ENCODE measurements at places on chromosomes 7 and 10.

GRCh38 chr10:97038688-97039087, 147.1 kb downstream of the SLIT1 start:
- DNase-seq, result no peak

GRCh38 chr7:109235316-109235715, 665.6 kb downstream of the DNAJB9 start:
- DNase-seq, result no peak

DNA sequence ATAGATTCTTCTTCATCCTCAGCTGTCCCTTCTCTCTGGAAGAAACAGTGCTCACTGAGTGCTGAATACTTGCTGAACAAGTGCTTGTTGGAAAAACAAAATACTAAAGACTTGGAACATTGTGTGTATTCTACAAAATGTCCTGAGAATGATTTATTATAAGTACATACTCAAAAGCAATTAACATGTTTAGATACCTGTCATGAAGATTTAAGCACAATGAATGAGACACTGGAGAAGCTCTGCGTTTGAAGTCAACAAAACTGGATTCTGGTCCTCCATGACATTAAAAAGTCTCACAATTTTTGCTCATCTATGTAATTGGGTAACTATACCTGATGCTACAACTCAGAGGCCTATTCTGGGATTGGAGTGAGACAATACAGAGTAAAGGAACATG, 34.8 kb upstream of the LAMB1 start:
- DNase-seq, result no peak

DNA sequence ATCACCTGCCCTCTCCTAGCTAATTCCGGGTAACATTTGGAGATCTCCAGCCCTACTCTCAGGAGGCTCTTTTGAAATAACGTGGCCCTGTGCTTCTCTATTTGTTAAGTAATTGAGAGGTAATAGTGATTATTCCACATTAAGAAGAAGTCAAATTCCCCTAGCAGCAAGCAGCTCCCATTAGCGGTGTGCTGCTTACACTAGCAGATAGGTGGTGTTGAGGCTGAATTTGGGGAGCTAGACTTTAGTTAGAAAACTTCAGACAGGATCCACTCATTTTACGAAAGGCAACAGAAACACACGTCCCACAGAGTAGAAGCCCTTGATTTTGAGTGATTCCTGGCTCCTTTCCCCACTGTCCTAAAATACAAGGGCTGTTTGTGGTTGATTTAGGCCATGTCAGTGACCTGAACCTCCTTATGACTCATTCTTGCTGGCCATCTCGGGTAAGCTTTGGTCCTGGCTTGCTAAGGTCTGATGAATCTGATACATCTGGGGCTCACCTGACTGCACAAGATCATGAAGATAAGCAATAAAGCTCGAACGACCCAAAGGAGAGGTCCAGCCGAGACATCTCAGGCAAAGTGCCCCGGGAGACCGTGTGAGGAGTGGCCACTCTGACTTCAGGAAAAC, 77.2 kb downstream of the FAM204A start:
- no peak for DNase-seq

- DNase-seq, result no peak
Measured at GRCh38 chr7:129948338-129948737, 4.4 kb downstream of the UBE2H start.

DNA sequence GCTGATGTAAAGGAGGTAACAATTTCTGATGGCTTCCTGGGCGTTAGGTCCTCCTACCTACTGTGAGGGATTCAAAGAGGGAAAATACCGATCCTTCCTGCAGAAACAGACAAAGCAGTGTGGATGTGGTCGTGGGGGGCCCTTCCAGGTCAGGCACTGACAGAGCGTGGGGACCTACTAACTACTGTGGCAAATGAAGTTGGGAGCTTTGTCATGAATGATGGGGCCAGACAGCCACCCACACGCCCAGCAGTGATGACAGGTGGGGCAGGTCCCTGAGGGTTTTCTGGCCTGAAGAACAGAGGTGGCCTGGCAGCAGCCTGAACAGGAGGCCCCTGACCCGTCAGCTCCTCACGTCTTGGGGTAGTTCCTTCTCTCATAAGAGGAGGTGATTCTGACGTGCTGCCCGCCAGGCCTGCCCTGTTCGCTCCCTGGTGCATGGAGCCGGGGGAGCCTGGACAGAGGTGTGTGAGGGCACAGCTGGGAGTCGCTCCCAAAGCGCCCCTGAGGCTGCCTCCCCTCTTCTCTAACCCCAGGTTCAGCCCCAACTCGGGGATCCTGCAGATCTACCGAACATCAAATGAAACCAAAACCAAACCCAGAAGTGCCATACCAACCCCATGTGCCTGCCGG, 4.2 kb downstream of the ATP6V0E2 start:
- DNase-seq, result no peak

DNA sequence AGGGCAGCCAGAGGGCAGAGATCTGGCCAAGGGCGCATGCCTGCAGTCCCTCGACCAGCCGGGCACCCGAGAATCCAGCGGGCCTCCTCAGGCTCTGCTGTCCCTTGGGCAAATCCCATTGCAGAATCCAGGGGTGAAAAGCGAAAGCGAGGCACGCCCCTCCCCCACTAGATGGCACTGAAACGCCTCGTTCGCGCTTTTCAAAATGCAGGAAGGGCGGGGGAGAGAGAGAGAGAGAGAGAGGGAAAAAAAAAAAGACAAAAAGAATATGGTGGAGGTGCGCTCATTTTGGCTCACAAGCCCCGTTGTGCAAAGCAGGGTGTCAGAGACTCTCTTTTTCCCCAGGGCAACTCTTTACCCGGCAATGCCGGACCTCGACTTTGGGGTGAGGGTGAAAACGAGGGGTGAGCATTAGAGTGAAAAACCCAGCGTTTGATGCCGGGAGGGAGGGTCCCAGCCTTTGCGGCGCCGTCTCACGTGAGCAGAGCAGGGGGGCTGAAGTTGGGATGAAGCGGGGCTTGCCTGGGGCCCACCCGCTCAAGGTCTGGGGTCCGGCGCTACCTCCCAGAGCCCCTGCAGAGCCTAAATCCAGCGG, 2.5 kb upstream of the TMEM178B start:
- no peak for DNase-seq

GRCh38 chr7:81776161-81776560, 6.3 kb upstream of the HGF start:
- DNase-seq, result peak; percentile 38

DNA sequence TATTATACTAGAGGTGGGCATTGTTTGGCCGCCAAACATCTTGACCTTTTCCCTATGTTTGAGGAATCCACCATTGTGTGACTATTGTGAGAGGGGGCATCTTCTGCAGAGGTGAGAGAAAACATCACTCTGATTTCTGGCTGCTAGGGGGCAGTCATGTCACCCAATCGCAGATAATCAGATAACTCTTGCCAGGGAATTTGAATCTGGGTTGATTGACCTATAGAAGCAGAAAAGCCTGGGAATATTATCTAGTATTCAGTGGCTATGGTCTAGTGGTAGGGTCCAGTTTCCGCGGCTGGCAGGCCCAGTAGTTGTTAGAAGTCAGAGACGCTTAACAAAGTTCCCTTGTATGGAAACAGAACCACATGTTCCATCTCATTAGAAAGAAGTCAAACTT, 808.5 kb downstream of the PHTF2 start:
- DNase-seq, result no peak

DNA sequence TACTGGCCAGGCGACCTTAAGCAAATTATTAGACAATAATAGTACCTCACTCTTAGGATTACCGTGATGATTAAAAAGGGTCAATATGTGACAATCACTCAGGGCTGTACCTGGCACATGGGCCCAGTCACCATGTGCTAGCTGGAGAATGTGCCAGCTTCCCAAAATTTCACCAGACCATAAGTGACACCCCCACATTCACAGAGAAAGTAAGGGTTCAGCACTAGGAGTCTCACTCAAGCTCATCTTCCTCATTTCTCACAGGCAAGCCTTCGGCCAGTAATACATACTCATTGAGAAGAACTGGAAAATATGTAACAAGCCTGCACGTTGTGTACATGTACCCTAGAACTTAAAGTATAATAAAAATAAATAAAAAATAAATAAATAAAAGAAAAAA, 22.4 kb upstream of the C10orf71 start:
- no peak for DNase-seq

DNA sequence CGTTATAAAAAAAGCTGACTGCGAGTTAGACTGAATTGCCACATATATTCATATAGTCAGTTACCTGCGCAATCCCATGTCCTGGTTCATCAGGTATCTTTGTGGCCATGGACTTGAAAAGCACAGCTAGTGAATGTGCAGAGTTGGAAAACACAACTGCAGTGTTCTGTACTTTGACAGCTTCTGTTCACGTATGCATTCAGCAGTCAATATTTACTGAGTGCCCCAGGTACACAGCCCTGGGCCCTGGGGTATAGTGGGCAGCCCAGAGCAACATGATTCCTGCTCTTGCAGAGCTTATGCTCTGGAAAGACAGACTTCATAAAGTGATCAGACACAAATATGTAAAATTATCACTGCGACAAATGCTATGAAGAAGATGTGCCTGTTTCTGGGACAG, 313.9 kb downstream of the PHTF2 start:
- DNase-seq, result no peak

DNA sequence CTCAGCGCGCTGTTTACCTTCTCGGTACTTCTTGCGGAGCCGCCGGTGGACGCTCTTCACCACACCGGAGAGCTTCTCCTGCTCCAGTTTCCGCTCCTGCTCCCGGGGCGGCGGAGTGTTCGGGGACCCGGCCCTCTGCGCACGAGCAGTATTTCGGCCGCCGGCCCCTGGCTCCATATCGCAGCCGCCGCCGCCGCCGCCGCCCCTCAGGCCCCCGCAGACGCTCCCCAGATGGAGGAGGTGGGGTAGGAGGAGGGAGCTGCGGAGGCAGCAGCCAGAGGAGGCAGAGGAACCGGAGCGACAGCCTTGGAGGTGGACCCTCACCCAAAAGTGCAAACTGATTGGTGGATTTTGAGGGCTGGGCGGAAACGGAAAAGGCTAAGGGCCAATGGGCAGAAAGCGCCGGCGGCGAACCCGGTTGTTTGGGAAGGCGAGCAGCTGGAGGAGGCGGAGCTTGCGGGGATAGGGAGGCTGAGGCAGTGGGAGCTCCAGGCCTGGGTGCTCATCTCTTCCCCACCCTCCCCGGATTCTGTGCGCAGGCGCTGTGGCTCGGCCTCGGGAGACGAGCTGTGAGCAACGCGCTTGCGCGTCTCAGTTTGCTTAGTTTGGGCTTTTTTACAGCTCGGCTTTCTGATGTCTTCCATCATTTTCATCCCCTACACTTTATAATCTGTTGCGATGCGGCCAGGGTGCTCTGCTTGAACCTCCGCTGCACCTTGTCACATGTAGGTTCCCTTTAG, 146.9 kb downstream of the GPR85 start:
- peak; percentile 99 for DNase-seq

DNA sequence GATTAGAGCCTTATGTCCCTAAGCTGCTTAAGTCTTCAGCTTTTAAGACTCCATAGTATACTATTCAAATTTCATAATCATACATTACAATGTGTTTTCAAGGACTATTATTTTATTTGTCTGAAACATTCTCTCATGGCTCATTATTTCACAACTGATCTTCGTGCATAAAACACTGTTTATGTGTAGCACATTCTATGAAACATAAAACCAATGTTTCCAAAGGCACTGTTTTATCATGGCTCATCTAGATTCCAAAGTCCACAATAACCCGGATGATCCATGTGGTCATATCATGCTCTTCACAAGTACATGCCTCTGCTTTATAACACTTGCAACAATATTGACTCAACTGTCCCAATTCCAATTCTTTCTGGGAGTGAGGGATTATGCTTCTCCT, 806.1 kb downstream of the TNS3 start:
- DNase-seq, result peak; percentile 63

DNA sequence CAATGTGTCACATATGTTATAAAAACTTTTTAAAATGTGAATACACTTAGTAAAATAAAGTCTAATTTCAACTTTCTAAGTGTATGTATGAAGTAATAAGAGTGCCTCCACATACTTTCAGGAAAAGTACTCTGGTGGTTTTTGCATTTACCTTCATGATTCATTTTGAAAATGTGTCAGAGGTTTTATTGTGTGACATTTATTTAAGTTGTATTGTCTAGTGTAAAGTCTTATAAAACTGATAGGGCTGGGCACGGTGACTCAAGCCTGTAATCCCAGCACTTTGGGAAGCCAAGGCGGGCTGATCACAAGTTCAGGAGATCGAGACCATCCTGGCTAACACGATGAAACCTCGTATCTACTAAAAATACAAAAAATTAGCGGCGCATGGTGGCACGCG, 226.5 kb downstream of the ITGB1 start:
- DNase-seq, result no peak

DNA sequence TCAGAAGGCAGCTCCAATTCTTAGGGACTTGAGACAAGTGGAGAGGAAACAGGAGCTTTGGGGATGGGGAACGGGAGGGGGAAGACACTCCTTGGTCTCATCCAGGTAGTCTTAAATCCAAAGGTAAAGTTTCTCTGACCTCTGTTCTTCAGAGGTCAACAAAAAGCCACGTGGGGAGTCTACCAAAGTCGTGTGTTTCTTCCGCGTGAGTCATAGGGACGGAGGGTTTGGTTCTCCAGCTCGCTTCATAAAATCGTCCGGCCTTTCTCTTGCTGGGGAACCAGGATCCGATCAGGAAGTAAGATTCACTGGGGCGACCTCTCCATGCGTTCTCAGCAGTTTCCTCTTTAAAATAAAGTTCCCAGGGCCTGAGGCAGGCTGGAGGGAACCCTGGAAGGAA, 275.7 kb downstream of the TCERG1L start:
- DNase-seq, result no peak

GRCh38 chr7:42100156-42100508, 136.9 kb downstream of the GLI3 start:
- DNase-seq, result peak; percentile 37

DNA sequence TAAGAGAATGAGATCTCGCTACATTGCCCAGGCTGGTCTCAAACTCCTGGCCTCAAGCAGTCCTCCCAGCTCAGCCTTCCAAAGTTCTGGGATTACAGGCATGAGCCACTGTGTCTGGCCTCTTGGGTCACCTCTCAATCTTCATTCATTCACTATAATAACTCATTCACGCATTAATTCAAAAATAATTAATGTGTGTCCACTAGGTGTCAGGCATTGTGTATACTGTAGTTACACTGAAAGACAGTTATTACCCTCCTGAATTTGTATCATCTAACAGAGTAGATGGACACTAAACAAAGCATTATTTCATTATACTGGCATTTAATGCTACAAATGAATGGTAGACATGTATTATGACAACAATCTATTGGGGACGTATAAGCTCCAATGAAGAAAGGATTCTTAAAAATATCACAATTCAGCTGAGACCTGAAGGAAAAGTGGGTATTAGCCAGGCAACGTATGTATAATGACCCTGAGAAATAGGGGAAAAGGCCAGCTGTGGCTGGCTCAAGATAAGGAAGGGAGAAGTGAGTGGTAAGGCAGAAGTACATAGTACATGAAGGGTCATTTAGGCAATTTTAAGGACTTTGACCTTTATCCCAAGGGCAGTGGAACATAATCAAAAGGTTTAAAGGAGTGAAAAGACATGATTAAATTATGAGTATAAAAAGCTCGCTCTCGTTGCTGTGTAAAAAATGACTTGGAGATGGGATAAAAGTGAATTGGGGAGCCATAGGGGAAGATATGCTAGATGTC, 150.7 kb downstream of the BTAF1 start:
- no peak for DNase-seq

DNA sequence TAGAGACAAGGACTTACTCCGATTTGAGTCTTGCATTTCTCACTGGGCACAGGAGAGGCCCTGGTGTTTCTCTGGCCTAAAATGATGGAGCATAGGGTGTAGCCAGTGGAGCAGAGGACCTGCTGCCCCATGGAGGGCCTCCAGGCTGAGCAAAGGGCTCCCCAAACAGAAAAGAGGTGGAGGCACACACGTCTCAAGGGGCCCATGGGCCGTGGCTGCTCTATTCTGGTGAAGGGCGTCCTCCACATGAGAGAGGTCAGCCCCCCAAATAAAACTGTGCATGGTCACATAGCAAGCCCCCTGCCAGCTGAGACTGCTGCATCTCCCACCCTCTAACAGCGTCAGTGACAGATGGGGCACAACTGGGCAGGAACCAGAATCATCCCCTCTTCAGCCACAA, 41.4 kb downstream of the MYO1G start:
- DNase-seq, result no peak
